Retina (tissue), 1 donor: ENCODE measurements at places on chromosomes 11 and 22.

DNA sequence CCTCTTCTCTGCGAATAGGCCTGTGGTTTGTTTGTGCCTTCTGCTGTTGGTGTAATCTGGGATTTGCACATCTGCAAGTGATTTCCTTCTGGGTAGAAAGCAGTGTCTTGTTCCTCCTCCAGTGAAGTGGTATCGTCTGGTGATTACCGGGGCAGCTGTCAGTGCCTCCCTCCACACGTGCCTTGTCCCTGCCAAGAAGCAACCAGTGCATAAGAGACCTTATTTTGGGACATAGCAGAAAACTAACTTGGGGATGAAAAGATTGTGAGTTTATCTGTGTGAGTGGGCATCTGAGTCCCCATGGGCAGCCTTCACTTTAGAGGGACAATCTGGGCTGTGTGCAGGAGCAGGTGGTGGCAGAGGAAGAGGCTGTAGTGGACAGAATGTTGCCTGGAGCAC, 71.5 kb upstream of the SORL1-AS1 start:
- DNase-seq = no peak

- DNase-seq = no peak
Measured at GRCh38 chr11:94402355-94402754, 1.1 kb upstream of the GPR83 start.

GRCh38 chr11:23540101-23540561, 679.9 kb upstream of the CCDC179 start:
- peak; percentile 54 for DNase-seq

GRCh38 chr11:60263402-60263801, 17.1 kb upstream of the MS4A4A start:
- no peak for DNase-seq

DNA sequence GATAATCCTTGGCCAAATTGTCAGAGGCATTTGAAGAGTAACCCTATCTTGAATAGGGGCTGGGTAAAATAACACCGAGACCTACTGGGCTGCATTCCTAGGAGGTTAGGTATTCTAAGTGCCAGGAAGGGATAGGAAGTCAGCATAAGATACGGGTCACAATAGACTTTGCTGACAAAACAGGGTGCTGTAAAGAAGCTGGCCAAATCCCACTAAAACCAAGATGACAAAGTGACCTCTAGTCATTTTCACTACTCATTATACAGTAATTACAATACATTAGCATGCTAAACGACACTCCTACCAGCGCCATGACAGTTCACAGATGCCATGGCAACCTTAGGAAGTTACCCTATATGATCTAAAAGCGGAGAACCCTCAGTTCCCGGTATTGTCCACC, 964 bp upstream of the REXO2 start:
- DNase-seq = no peak

GRCh38 chr22:32211011-32211410, 6.1 kb upstream of the RFPL2 start:
- DNase-seq = no peak

DNA sequence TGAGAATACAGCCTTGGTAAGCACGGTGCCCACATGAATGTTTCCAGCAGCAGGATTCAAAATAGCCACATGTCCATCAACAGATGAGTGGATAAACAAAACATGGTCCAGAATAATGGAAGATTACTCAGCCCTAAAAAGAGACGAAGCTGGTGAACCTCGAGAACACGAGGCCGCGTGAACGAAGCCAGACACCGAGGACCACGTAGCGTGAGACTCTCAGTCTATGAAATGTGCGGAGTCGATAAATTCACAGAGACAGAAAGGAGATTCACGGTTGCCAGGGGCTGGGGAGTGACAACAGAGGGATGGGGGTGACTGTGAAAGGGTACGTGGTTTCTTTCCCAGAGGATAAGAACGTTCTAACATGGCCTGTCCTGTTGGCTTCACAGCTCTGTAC, 2.9 kb upstream of the ASCL2 start:
- DNase-seq = peak; percentile 0

DNA sequence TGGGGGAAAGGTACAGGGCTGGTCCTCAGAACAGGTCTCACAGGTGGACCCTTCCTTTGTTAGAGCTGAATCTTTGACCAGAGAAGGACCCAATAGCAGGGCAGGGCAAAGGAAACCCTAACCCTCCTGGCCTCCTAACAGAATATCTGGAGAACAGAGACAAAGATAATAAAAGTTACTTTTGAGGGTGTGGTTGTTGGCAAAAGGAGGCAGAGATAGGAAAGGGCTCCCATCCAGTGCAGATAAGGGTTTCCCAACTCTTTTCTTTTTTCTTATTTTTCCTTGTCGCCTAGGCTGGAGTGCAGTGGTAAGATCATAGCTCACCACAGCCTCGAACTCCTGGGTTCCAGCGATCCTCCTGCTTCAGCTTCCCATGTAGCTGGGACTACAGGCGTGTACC, 11.9 kb downstream of the PCSK7 start:
- DNase-seq = no peak

DNA sequence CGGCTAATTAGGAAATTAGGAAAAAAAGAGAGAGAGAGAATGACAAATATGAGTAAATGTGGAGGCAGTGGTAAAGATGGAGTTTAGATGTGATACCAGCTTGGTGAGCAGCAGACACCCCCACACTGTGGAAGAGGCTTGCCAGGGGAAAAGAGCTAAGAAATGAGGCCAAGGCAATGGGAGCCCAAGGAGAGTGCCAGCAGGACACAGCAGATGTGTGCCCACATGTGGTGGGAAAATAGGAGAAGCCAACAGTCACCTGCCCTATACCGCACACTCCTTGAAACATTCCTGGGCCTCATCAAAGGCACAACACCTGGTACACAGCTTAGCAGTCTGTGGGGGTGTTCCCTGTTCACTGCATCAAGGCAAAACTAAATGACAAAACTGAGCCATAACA, 104.9 kb downstream of the FAM76B start:
- no peak for DNase-seq

DNA sequence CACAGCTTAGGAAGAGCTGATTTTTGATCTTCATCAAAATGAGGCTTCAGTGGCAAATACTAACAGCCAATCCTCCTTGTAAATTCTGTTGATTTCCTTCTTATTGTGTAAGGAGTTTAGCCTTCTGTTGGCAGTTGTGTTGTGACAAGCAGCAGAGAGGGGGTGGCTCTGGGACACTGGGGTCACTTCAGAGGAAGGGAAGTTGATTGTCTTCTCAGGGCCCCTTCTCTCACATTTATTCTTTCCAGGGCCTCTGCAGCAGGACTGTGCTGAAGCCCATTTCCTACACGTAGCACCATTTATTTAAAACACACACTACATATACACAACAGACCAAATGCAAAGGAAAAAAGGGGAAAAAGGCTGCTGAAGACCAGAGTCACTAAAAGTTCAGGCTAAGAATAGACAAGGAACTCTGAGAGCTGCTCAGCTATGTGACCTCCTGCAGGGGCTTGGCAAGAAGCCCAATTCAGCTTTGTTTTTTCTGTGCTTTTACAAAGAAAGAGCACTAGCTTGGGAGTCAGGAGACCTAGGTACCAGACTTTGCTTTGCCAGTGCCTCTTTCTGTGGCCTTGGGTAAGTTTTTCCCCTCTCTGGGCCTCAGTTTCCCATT, 28.3 kb upstream of the UPB1 start:
- DNase-seq = no peak

DNA sequence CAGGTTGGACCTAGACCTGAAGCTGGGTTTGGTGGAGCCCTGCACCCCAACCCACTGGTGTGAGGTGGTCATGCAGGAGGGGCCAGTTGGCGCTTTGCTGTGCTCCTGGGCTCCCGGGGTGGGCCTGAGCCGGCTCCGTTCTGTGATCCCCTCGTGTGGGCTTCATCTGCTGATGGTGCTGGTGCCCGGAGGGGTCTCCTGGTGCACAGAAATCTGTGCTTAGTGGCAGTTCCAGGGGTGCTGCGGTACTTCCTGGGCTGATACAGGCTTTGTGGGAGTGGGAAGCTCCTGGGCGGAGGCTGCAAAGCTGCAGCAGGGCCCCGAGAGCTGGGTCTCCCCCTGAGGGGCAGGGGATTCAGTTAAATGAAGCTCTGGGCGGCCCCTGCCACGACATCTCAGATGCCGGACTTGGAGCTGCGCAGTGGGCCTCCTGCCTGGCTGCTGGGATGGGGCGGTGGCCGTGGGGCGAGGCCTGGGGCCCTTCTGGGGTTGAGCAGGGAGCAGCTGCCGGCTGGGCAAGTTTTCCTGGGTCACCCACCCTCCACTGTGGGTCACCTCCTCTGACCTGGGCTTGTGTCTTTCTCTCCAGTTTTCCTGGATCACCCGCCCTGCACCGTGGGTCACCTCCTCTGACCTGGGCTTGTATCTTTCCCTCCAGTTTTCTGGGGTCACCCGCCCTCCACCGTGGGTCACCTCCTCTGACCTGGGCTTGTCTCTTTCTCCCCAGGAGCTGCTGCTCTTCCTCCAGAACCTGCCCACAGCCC, 410.5 kb downstream of the TBC1D22A start:
- DNase-seq = no peak

GRCh38 chr11:70111269-70112016, 33.3 kb downstream of the ANO1 start:
- DNase-seq = peak; percentile 56
